ENCODE measurements at places on chromosomes 5 and 9.

GRCh38 chr9:129568560-129569501 is 52.1 kb downstream of the C9orf50 start:
- peak; percentile 61 for DNase-seq

- peak; percentile 24 for DNase-seq
Observed at GRCh38 chr5:159319363-159319762, 10.9 kb downstream of the IL12B start.

DNA sequence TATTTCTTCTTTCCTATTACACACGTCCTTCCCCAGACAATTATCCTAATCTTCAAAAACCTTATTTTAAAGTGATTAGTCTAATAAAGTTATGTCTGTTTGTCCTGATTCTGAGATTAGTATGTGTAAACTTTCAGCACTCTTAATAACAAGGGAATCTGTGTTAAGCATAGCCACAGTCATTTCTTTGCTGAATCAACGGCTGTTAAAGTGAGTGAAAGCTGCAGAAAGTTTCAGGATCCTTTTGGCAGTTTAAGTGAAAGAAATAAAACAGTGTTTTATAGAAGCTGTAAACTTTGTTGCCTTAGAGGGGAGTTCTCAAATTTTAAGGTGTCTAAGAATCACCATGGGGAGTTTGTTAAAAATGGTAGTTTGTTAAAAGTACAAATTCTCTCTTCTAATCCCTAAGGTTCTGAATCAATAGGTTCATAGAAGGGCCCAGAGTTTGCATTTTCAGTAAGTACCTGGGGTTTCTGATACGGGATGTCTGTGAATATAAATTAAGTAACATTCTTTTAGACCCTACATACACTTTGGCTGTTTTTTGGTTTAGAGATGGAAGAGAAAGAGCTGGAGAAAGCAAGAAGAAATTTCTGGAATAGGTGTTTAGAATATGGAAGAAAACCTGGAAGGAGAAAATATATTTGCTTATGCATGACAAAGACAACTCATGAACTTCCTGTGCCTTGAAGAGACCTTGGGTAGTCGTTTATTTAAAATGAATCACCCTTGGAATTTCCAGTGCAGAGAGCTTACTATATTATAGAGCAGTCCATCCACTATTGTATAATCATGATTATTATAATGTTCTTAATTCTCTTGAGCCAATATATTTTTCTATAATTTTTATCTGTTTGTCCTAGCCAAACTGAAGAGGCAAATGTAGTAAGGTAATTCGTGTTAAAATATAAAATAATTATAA is 45.7 kb downstream of the SCAMP1 start:
- no peak for DNase-seq

- peak; percentile 17 for DNase-seq
Observed at GRCh38 chr5:88404405-88404804, 135.8 kb upstream of the TMEM161B start.

GRCh38 chr9:100063185-100063584 is 35.6 kb downstream of the ERP44 start:
- DNase-seq, result no peak

DNA sequence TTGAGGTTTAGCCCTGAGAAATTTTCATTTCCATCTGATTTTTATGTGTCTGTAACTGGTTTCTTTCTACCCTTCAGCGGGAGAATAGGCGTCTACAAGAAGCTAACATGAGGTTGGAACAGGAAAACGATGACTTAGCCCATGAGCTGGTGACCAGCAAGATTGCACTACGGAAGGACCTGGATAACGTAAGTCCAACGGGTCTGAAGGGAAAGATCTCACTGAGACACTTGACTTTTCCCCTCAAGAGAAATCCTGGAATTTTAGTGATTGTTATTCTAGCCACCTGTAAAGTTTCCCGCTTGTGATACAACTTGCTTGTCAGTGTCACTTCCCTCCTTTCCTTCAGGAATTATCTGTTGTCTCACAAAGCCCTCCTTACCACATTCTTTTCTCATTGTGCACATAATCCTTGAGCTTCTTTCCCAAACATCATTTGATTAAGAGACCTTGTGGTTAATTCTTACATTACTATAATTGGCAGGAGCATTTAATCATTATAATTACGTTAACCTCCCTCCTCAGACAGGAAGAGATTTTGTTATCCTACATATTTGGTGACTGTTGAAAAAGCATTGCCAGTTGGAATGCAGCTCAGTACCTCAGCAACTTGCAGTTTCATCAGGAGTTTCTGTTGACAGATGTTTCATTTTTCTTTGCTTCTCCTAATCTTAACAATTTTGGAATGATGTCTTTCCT is 56.9 kb downstream of the GPR21 start:
- DNase-seq, result no peak

- DNase-seq, result no peak
Observed at GRCh38 chr5:20694121-20694520, 706.1 kb upstream of the CDH18 start.

GRCh38 chr9:35605351-35606137 is 482 bp downstream of the TESK1 start:
- DNase-seq, result peak; percentile 17

DNA sequence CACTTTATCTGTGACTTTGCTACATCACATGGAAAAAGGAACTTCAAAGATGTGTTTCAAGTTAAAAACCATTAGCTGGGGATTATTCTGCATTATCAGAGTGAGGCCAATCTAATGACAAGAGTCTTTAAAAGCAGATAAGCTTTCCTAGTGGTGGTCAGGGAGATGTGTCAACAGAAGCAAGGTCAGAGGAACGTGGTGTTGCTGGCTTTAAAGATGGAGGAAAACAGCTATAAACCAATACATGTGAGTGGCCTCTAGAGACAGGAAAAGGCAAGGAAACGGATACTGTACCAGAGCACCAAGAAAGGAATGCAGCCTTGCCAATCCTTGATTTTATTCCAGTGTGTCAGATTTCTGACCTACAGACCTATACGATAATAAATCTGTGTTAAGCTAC is 204.2 kb downstream of the TAF11L14 start:
- no peak for DNase-seq
